ENCODE measurements at places on chromosomes 4 and X.
A peak's percentile ranks its signal among the peaks of the same experiment; 100 is the strongest.

GRCh38 chrX:110965409-110966090 lies 130.4 kb upstream of the PAK3 start:
- no peaks in the 10 kb centered on the region for H3K36me3 ChIP-seq
- DNase-seq, result no peak
- H3K4me1 ChIP-seq, result no peaks in the 10 kb centered on the region
- no peak overlapping the region for H3K4me3 ChIP-seq

- H3K27ac ChIP-seq, result no peak overlapping the region
- H3K4me3 ChIP-seq, result no peak overlapping the region
- no peaks in the 10 kb centered on the region for H3K4me1 ChIP-seq
- H3K36me3 ChIP-seq, result no peaks in the 10 kb centered on the region
- no peaks in the 10 kb centered on the region for H3K27me3 ChIP-seq
Observed at GRCh38 chr4:155001251-155001650, 207.2 kb upstream of the NPY2R start.

DNA sequence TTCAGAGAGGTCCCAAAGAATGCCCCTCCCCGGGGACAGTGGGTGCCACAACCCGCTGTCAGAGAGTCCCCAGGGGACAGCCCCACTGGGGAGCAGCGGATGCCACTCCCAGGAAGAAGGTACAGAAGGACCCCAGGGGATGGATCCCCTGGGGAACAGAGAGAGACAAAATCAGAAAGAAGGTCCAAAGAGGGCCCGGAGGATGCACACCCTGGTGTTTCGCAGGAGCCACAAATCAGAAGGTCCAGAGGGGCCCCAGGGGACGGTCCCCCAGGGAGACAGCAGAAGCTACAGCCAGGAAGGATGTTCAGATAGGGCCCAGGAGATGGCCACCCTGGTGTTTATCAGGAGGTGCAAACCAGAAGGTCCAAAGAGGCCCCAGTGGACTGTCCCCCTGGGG lies 1.4 kb downstream of the TEX13D start:
- H3K27ac ChIP-seq, result no peak overlapping the region
- no peak for DNase-seq
- no peaks in the 10 kb centered on the region for H3K36me3 ChIP-seq
- H3K4me1 ChIP-seq, result peaks cover 39% of the 10 kb centered on the region

DNA sequence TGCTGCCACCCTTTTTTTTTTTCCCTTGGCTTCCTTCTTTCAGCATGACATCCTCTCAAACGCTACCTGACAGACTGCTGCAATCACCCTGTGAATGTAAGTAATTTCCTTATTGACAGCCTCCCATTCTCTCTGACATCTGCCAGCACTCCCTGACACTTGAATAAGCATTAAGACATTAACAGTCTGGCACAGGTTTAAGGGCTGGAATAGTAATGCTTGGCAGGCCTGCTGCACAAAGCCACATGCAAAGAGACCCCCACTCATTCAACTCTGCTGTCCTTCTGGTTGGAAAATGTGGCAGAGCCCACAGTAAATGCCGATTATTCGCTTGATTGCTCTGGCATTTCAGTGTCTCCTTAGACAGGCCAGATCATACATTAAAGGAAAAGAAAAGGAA lies 28.1 kb upstream of the RASGEF1B start:
- H3K4me1 ChIP-seq, result peaks cover 10% of the 10 kb centered on the region
- no peaks in the 10 kb centered on the region for H3K36me3 ChIP-seq
- no peak overlapping the region for H3K4me3 ChIP-seq
- DNase-seq, result no peak

- H3K4me3 ChIP-seq, result no peak overlapping the region
- no peak overlapping the region for H3K27ac ChIP-seq
- no peak for DNase-seq
- H3K27me3 ChIP-seq, result peaks cover 6% of the 10 kb centered on the region
Observed at GRCh38 chrX:133681897-133682296, 266.6 kb upstream of the GPC4 start.

DNA sequence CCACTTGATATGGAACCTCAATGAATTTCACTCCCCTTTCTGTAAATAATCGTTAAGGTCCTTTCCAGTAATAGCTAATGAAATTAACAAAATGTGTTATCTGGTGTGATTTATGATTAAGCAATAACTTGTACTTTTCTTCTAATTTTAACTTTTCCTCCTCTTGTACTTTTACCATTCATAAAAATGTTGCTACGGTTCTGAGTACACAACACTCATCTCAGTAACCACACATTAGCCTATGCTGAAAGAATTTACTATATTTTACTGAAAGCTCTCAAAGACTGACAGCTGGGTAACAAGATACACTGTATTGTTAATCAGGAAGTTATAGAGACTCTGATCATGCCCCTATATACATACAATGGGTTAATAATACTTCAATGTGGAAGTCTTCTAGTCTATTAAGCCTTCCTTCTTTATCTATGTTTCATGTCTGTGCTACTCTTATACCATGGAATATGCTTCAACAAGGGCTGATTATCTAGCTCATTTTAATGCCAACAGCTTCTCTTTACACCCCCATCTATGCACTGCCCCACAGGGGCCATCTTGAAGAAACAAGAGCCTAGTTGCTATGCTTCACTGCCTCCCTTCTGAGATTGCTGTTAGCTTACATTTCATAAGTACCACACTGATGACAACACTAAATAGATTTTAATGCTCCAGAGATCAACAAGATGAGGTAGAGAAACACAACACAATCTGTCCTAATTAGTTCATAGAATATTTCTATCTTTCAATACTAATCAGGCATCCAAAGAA lies 39.1 kb downstream of the LAMP2 start:
- no peaks in the 10 kb centered on the region for H3K27me3 ChIP-seq
- no peak for DNase-seq
- peaks cover 12% of the 10 kb centered on the region for H3K4me1 ChIP-seq
- peak overlapping the region; percentile 56 for H3K27ac ChIP-seq
- peaks cover 3% of the 10 kb centered on the region for H3K36me3 ChIP-seq
- no peak overlapping the region for H3K4me3 ChIP-seq
